ENCODE measurements at places on chromosomes 2 and 18.
A peak's percentile ranks its signal among the peaks of the same experiment; 100 is the strongest.

- H3K36me3 ChIP-seq = no peaks in the 10 kb centered on the region
- peaks cover 43% of the 10 kb centered on the region for H3K4me1 ChIP-seq
- H3K27ac ChIP-seq = peak overlapping the region; percentile 52
These were observed 90.3 kb downstream of the RBMS1 start for GRCh38 chr2:160402997-160403979.

DNA sequence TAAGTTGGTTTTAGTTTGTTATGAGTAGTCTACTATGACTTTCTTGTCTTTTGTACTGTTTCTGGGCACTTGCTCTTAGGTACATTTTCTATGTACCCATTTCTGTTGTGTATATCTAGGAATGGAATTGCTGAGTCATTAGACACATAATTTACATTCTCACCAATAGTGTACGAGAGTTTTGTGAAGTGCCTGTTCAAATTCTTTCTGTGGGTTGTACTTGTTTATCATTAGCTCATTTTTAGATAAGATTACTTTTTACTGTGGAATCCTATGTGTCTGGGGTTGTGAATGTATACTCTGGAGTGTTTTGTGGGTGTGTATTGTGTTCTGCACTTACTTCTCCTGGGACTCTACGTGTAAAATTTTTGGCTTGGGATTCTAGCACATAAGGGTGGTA lies 36.6 kb upstream of the CD28 start:
- H3K4me3 ChIP-seq = no peak overlapping the region
- peaks cover 10% of the 10 kb centered on the region for H3K4me1 ChIP-seq
- no peak overlapping the region for H3K27ac ChIP-seq
- H3K36me3 ChIP-seq = no peaks in the 10 kb centered on the region
- H3K27me3 ChIP-seq = no peaks in the 10 kb centered on the region
- no peak for DNase-seq

- H3K4me1 ChIP-seq = no peaks in the 10 kb centered on the region
- no peak overlapping the region for H3K27ac ChIP-seq
- peaks cover 1% of the 10 kb centered on the region for H3K36me3 ChIP-seq
- H3K4me3 ChIP-seq = no peak overlapping the region
- peaks cover 15% of the 10 kb centered on the region for H3K27me3 ChIP-seq
These were observed 41.4 kb downstream of the SPP2 start for GRCh38 chr2:234091883-234092282.

GRCh38 chr2:56522605-56523089 lies 338.9 kb downstream of the CCDC85A start:
- H3K36me3 ChIP-seq = no peaks in the 10 kb centered on the region
- no peaks in the 10 kb centered on the region for H3K27me3 ChIP-seq
- DNase-seq = no peak
- H3K4me1 ChIP-seq = no peaks in the 10 kb centered on the region

DNA sequence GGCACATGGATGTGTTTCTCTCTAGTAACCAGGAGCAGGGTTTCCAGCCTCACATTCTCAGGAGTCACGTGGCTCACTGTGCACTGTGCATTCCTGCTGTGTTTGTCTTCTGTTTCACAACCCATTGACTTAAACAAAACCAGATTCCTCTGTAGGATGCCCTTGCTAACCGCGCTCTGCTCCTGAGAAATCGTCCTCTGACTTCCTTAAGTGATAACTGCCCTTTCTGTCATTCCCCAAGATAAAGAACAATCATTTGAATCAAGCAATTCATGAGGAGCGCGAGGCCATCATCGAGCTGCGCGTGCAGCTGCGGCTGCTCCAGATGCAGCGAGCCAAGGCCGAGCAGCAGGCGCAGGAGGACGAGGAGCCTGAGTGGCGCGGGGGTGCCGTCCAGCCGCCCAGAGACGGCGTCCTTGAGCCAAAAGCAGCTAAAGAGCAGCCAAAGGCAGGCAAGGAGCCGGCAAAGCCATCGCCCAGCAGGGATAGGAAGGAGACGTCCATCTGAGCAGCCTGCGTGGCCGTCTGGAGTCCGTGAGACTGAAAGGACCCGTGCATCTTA lies 60.2 kb downstream of the RALBP1 start:
- H3K4me3 ChIP-seq = no peak overlapping the region
- H3K27ac ChIP-seq = no peak overlapping the region
- DNase-seq = no peak
- H3K4me1 ChIP-seq = peaks cover 3% of the 10 kb centered on the region
- H3K36me3 ChIP-seq = peaks cover 21% of the 10 kb centered on the region
- H3K27me3 ChIP-seq = no peaks in the 10 kb centered on the region

GRCh38 chr18:75421656-75422055 lies 5.8 kb downstream of the SMIM21 start:
- H3K4me1 ChIP-seq = no peaks in the 10 kb centered on the region
- DNase-seq = no peak
- H3K27me3 ChIP-seq = no peaks in the 10 kb centered on the region
- H3K27ac ChIP-seq = no peak overlapping the region

GRCh38 chr2:213545481-213545880 lies 261.2 kb downstream of the SPAG16 start:
- no peaks in the 10 kb centered on the region for H3K27me3 ChIP-seq
- no peak for DNase-seq
- H3K36me3 ChIP-seq = no peaks in the 10 kb centered on the region
- H3K4me3 ChIP-seq = no peak overlapping the region
- no peaks in the 10 kb centered on the region for H3K4me1 ChIP-seq

DNA sequence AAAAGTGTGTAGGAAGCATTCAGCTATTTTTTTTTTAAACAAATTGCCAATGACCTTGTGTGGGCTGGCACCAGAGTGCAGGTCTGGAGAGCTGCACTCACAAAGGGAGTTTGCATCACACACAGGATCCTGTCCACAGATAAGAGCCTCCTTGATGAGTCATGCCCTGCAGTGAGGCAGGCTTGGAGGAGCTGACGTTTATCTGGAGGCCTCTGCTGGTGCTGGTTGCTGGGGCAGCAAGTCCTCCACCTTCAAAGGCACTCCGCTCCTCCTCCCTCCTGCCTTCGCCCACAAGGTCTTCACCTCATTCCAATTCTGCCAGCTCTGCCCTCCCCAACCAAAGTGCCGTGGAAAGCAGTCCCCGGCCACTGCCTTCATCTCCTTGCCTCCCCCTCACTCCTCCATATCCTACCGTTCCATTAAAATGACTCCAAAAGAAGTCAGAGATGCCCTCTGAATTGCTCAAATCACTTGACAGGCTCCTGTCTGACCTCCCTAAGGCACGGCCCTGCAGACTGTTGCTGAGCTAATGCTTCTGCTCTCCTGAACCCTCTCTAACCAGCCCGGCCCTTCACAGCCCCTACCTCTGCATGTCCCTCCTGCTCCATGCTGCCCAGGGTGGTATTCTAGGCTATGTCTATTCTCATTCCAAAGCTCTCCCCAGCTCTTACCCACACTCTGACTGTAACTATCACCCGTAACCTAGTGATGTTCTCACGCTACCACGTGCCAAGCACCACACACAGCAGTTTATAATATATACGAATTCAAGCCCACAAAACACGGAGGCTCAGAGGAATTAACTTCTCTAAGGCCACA lies 30.9 kb downstream of the LONRF2 start:
- no peaks in the 10 kb centered on the region for H3K4me1 ChIP-seq
- no peak for DNase-seq
- H3K27ac ChIP-seq = no peak overlapping the region
- peaks cover 14% of the 10 kb centered on the region for H3K36me3 ChIP-seq
- no peak overlapping the region for H3K4me3 ChIP-seq

DNA sequence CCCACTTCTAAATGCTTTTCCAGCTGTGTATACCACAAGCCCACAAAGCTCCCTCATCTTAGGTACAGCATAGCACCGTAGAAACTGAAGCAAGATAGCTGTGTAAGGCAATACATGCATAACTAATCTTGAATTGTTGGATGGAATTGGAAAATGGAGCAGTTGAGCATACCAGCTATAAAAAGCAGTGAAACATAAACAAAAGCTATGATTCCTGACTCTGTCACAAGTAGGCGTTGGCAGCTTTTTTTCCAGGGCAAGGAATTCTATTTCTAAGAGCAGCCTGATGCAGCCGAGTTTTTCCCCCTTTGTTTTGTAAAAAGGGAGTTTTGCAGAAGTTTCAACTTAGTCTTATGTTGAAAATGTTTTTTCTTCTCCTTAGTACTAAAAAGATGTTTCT lies 32.4 kb downstream of the MOGAT1 start:
- DNase-seq = no peak
- H3K36me3 ChIP-seq = no peaks in the 10 kb centered on the region
- H3K4me1 ChIP-seq = no peaks in the 10 kb centered on the region
- H3K27ac ChIP-seq = no peak overlapping the region

DNA sequence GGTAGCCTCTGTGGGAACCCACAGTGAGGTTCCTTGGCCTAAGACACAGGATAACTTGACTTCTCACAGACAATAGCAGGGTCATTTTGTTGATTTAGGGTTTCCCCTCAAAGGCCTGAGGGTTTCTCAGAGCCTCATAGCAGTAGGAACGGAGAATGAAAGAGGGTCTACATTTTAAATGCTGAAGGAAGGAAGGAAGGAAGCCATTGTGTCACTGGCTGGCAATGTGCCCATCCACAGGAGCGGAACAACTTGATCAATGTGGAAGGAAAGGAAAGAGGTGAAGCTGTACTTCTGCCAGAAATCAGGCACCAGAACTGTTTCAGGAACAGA lies 5.1 kb downstream of the IL1B start:
- H3K4me3 ChIP-seq = no peak overlapping the region
- DNase-seq = no peak
- H3K27me3 ChIP-seq = peaks cover 75% of the 10 kb centered on the region

Data from progenitor cell of endocrine pancreas (in vitro differentiated cells).